ENCODE measurements at places on chromosomes 1 and 21.

- H3K27ac ChIP-seq: peak overlapping the region; percentile 71
- peaks cover 15% of the 10 kb centered on the region for H3K4me1 ChIP-seq
- no peaks in the 10 kb centered on the region for H3K27me3 ChIP-seq
These were observed 14.1 kb downstream of the TRAF3IP3 start for GRCh38 chr1:209769971-209770370.

GRCh38 chr1:48654606-48655210 is 122.0 kb downstream of the BEND5 start:
- no peak overlapping the region for H3K27ac ChIP-seq
- no peaks in the 10 kb centered on the region for H3K27me3 ChIP-seq
- no peak for DNase-seq
- H3K4me1 ChIP-seq: no peaks in the 10 kb centered on the region
- H3K4me3 ChIP-seq: no peak overlapping the region

DNA sequence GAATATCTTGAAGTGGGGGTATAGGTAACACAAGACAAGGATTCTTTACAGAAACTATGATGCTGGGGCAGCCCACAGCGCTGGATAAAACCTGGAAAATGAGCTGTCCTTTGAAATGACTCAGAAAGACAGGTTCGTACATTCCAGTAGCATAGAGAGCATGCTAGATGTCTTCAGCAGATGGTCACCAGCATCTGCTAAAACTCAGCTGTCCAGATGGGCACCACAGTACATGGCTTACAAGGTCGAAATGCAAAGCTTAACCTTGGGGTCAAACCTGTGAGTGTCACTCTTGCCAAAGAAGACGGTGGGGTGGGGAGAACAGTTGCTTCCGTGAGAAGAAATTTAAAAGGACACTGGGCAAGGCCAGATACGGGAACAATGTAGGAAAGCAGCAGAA is 41.3 kb upstream of the TRIM45 start:
- peak overlapping the region; percentile 54 for H3K27ac ChIP-seq
- H3K4me3 ChIP-seq: no peak overlapping the region
- DNase-seq: no peak
- no peaks in the 10 kb centered on the region for H3K36me3 ChIP-seq
- peaks cover 39% of the 10 kb centered on the region for H3K4me1 ChIP-seq
- no peaks in the 10 kb centered on the region for H3K27me3 ChIP-seq

GRCh38 chr1:109721042-109721441 is 9.0 kb downstream of the GSTM5 start:
- no peak for DNase-seq
- peaks cover 25% of the 10 kb centered on the region for H3K4me1 ChIP-seq
- H3K36me3 ChIP-seq: no peaks in the 10 kb centered on the region
- no peak overlapping the region for H3K4me3 ChIP-seq
- no peak overlapping the region for H3K27ac ChIP-seq

DNA sequence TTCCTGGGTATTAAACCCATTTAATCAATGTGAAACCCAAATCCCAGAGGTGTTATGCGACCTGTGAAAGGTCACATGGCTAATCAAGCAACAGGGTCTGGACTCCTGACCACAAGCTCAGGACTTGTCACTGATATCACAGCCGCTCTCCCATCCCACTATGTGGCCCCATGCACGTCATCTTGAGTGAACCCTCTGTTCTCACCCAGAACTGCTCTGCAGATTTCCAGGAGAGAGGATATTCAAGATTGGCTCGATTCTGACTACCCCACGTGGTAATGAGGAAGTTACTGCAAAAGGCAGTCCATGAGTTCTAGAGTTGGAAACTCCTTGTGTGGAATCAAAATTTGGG is 173.5 kb upstream of the ETV3 start:
- peaks cover 24% of the 10 kb centered on the region for H3K4me1 ChIP-seq
- DNase-seq: no peak
- H3K27me3 ChIP-seq: no peaks in the 10 kb centered on the region
- no peak overlapping the region for H3K4me3 ChIP-seq
- no peaks in the 10 kb centered on the region for H3K36me3 ChIP-seq

GRCh38 chr1:178412400-178412770 is 84.4 kb downstream of the CLEC20A start:
- H3K27ac ChIP-seq: no peak overlapping the region
- H3K4me1 ChIP-seq: no peaks in the 10 kb centered on the region
- no peak overlapping the region for H3K4me3 ChIP-seq
- H3K36me3 ChIP-seq: no peaks in the 10 kb centered on the region

DNA sequence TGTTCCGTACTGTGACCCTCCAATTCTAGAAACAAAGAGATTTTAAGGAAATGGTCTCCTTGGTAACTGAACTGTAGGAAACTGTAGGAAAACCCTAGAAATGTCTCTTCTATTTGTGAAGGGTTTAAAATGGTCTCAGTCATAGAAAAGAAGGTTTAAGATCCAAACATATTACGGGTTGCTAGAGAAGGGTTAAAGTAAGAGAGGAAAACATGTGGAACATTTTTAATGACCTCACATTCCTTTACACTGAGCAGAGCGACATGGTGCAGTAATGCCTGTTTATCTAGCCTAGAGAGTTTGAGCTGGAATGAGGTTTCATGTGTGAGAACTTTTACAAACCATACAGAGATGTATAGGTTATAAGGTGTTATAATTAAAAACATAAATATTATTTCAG is 36.9 kb upstream of the C1orf105 start:
- no peaks in the 10 kb centered on the region for H3K27me3 ChIP-seq
- H3K36me3 ChIP-seq: no peaks in the 10 kb centered on the region
- no peak overlapping the region for H3K27ac ChIP-seq
- H3K4me3 ChIP-seq: no peak overlapping the region
- DNase-seq: no peak
- no peaks in the 10 kb centered on the region for H3K4me1 ChIP-seq

DNA sequence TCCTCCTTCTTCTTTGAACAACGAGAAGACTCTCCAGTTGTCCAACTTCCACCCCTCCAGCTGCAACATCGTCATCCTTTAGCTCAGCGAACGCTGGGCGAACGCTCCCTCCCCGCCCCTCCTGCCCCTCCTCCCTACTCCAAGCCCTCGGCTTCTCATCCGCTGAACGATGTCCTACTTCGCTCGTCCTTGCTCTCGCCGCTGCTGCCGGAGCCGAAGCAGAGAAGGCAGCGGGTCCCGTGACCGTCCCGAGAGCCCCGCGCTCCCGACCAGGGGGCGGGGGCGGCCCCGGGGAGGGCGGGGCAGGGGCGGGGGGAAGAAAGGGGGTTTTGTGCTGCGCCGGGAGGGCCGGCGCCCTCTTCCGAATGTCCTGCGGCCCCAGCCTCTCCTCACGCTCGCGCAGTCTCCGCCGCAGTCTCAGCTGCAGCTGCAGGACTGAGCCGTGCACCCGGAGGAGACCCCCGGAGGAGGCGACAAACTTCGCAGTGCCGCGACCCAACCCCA is at the start of gene BCAN:
Gene BCAN (plus strand): TSS at position 357 of the 504 bp plus-strand sequence. CDS start 3,938 bp downstream, outside the sequence.
- no peaks in the 10 kb centered on the region for H3K36me3 ChIP-seq
- H3K4me3 ChIP-seq: no peak within 1 kb of the TSS
- no peak for DNase-seq
- no peaks in the 10 kb centered on the region for H3K27me3 ChIP-seq

DNA sequence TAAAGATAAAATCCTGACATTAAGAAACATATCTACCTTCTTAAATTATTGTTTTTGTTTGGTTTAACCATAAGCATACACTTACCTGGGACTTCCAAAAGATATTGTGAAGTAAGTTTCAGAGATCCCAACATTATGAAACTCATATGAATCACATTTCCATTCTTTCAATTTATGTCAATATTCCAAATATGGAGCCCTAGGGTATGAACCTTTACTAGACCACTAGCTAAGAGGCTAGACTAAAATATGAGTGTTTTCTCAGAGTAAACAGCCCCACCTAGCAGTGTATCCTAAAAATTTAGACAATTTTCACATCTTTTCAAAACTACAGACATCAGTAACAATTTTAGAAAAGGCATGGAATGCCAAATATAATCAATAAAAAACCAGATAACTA is 24.4 kb downstream of the SCAF4 start:
- H3K27ac ChIP-seq: no peak overlapping the region
- peaks cover 33% of the 10 kb centered on the region for H3K4me1 ChIP-seq
- no peaks in the 10 kb centered on the region for H3K36me3 ChIP-seq
- H3K4me3 ChIP-seq: no peak overlapping the region
- H3K27me3 ChIP-seq: no peaks in the 10 kb centered on the region

- DNase-seq: no peak
- no peak overlapping the region for H3K27ac ChIP-seq
- no peaks in the 10 kb centered on the region for H3K36me3 ChIP-seq
- peaks cover 8% of the 10 kb centered on the region for H3K4me1 ChIP-seq
- no peak overlapping the region for H3K4me3 ChIP-seq
These were observed 106.9 kb downstream of the LACTBL1 start for GRCh38 chr1:22865736-22866135.

DNA sequence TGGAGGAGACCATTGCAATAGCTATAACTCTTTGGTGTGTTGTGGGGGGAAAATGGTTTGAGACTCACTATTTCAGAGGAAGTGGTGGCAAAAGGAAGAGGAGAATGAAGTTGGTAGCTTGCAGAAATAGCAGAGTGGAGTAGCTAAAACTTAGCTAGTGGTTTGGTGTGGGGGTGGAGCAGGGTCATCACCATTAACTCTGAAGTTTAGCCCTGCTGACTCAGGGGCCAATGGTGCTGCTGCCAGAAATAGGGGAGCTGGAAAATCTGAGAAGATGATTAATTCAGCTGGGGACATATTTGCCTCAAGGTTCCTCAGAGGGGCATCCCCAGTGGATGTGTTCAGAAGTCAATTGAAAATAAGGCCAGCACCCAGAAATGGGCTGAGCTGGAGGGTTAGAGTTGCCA is 65.4 kb downstream of the RUNX1 start:
- H3K36me3 ChIP-seq: no peaks in the 10 kb centered on the region
- H3K4me1 ChIP-seq: no peaks in the 10 kb centered on the region
- H3K4me3 ChIP-seq: no peak overlapping the region
- no peaks in the 10 kb centered on the region for H3K27me3 ChIP-seq

GRCh38 chr1:37240897-37241296 is 206.6 kb upstream of the GRIK3 start:
- H3K4me3 ChIP-seq: no peak overlapping the region
- DNase-seq: no peak
- H3K36me3 ChIP-seq: no peaks in the 10 kb centered on the region
- H3K27me3 ChIP-seq: no peaks in the 10 kb centered on the region
- H3K27ac ChIP-seq: no peak overlapping the region

DNA sequence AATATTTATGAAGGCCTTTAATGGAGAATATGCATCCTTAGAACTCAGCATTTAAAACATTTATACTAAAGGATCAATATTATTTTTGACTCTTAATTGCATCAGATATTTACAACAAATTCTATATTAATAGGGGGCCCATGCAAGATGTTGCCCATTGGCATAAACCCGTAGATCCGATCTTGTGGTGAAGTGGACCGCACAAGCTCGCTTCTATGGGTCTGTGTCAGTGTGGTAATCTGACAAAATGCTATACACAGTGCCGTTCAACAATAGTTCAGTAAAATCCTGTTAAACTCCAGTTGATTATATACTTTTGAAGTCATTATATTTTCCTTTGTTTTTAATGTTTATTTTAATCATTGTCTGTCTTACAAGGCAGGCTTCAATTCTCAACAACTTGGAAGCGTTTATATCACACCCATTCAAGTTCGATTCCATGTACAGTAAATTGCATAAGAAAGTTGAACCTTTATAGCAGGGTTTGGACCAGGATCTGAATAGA is 809.2 kb downstream of the USP25 start:
- H3K4me1 ChIP-seq: peaks cover 20% of the 10 kb centered on the region
- no peak for DNase-seq
- H3K4me3 ChIP-seq: no peak overlapping the region
- no peaks in the 10 kb centered on the region for H3K27me3 ChIP-seq
- no peaks in the 10 kb centered on the region for H3K36me3 ChIP-seq
- H3K27ac ChIP-seq: no peak overlapping the region

DNA sequence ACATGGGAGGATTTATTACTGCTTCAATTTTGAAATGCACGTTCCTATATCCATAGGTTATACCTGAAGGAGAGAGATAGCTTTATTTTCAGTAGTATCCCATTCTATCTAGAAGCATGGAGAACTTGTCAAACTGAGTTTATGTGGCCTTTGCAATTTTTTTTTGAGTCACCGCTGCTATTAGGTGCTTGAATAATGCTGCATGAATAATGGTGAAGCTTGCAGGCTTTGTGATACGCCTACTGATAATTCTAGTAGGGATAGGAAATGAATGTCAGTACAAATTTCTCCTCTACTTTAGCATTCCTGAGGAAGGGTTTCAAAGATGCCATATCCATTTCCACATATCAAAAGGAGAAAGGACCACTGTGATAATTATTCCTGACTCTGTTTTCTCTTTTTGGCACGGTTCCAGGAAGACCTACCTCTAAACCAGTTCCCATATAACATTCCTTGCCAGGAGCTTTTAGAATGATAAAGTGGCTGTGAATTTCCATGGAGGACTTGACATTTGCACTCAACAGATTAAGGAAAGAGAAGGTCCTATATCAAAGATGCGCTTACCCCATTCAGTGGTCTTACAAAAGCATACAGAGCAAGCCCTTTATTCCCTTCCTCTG is 83.5 kb downstream of the SPATA46 start:
- no peaks in the 10 kb centered on the region for H3K27me3 ChIP-seq
- DNase-seq: no peak
- no peak overlapping the region for H3K4me3 ChIP-seq
- no peaks in the 10 kb centered on the region for H3K36me3 ChIP-seq

- H3K4me1 ChIP-seq: no peaks in the 10 kb centered on the region
- H3K27me3 ChIP-seq: no peaks in the 10 kb centered on the region
- H3K4me3 ChIP-seq: no peak overlapping the region
- H3K27ac ChIP-seq: no peak overlapping the region
- no peak for DNase-seq
These were observed 585.7 kb downstream of the LMO4 start for GRCh38 chr1:87914396-87914795.

DNA sequence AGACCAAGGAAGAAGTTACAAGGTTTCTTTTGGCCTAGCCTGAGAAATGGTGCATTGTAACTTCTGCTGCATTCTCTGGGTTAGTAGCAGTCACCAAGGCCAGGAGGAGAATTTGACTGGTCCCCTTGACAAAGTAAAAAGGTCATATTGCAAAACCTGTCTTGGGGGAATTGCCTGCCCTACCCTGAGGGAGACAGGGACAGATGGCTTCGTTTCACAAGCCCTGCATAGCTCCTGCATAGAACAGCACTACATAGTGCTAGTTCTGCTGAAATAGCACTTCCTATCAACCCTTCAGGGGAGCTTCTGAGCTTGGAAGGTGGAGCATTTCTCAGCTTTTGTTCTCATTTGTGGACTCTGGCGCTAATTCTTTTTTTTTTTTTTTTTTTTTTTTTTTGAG is 20.4 kb upstream of the AK2 start:
- H3K27ac ChIP-seq: no peak overlapping the region
- H3K4me1 ChIP-seq: peaks cover 7% of the 10 kb centered on the region
- H3K27me3 ChIP-seq: no peaks in the 10 kb centered on the region
- no peak overlapping the region for H3K4me3 ChIP-seq
- no peak for DNase-seq

GRCh38 chr1:209433649-209434031 is 149.9 kb upstream of the CAMK1G start:
- H3K4me3 ChIP-seq: no peak overlapping the region
- H3K27me3 ChIP-seq: no peaks in the 10 kb centered on the region
- H3K4me1 ChIP-seq: no peaks in the 10 kb centered on the region
- H3K36me3 ChIP-seq: no peaks in the 10 kb centered on the region
- DNase-seq: no peak
